ENCODE measurements at places on chromosomes 4 and X.

- no peak for DNase-seq
Observed at GRCh38 chr4:128006592-128006991, 41.4 kb downstream of the ABHD18 start.

GRCh38 chrX:119917877-119918276 is 22.2 kb downstream of the AKAP14 start:
- DNase-seq, result no peak

GRCh38 chrX:13754765-13755164 is 20.2 kb downstream of the OFD1 start:
- no peak for DNase-seq

DNA sequence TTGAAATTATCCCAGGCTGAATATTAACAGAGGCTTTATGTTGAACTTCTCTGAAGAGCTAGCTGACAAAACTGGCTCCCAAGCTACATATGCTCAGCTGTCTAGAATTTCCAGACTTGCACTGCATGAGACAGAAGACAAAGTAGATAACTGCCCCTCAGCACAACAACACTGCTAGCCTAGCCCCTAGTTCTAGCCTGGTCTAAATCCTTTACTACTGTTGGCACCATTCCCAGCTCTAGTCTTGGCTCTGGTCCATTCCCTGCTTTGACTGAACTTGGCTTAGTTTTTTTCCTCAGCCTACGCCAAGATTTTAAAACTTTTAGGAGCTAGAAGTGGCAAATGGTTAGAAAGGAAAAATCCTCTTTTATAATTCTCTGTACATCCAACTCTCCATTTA is 7.6 kb upstream of the OPHN1 start:
- no peak for DNase-seq

GRCh38 chr4:8791609-8792008 is 80.0 kb downstream of the HMX1 start:
- no peak for DNase-seq

Data from stimulated activated CD4-positive, alpha-beta T cell treated with anti-CD3 and anti-CD28 coated beads, Interleukin-15, amount 100 ng/mL, for 1 hour (primary cell).